Activated T-helper 2 cell treated with anti-CD3 and anti-CD28 coated beads, Interferon-gamma antibody, Interleukin-2, Interleukin-4, amounts not matched to agents 10 μg/mL and 5 μg/mL and 100 μg/mL, durations not matched to agents 14 hours and 24 hours and 36 hours (primary cell): ENCODE measurements at places on chromosomes 4 and X.

- DNase-seq: no peak
Observed at GRCh38 chrX:151030845-151031244, 47.7 kb downstream of the HMGB3 start.

DNA sequence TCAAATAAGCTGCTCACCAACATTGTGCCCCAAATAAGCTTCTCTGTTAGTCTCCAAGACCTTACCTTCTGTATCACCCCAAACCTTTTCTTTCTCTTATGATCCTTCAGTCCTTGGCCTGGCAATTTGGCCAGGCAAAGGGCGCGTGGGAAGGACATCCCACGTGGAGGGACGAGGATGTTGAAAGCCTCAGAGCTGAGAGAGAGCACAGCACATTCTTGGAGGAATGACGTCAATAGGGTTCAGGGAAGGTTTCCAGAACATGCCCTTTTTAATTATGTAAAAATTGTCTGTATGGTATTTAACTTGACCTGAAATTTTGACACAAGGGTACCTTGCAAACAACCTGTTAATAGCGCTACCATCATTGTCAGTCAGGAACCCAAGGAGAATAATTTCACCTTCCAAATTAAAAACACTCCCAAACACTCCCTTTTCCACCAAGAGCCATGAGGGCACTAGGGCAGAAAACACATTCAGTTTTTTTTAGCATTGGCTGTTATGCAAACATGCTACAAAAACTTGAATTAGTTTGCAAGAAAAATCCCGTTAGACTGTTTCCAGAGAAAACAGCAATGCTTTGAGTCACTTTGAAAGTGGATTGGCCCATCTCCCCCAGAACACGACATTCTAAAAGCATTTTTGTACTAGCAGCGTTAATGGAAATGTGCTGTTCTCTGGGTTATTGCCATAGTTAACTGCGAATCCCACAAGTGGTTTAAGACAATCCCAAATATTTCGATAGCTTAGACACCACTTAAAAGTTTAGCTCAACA is 183.2 kb upstream of the PUDP start:
- no peak for DNase-seq

DNA sequence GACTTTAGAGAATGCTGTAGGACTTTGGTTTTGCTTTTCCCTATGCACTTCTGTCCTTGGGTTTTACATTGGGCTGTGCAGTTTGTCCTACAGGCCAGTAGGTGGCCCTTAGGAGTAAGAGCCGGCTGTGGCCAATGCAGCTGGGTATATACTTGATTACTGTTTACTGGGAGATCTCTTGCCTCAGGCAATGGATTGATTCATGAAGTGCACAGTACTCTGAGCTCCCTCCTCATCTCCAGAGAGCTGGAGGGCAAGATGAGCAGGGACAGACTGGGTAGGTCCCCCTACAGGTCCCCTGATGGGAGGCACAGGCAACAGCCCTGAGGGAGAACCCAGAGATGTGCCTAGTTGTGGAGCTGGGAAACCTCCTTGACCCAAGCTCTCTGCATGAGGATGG is 103.8 kb upstream of the QRFPR start:
- DNase-seq: no peak

DNA sequence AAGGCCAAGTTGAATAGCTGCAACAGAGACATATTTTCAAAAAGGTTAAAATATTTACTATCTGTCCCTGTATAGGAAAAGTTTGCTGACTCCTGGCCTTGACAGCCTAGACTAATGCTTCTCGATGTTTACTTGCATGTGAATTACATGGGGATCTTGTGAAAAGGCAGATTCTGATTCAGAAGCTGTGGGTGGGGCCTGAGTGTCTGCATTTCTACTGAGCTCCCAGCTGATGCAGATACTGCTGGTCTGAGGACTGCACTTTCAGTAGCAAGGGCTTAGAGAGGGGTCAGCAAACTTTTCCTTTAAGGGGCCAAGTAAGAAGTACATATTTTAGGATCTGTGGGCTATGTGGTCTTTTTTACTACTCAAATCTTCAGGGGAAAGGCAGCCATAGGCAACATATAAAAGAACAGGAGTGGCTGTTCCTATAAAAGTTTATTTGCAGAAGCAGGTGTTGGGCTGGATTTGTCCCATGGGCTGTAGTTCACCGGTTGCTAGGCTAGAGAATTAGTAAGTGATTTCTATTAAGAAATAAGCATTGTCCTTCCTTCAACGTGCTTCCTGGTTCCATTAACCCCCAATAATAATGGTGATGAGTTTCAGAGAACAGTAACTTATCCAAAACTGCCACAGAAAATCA is 97.2 kb upstream of the PDE5A start:
- DNase-seq: no peak

DNA sequence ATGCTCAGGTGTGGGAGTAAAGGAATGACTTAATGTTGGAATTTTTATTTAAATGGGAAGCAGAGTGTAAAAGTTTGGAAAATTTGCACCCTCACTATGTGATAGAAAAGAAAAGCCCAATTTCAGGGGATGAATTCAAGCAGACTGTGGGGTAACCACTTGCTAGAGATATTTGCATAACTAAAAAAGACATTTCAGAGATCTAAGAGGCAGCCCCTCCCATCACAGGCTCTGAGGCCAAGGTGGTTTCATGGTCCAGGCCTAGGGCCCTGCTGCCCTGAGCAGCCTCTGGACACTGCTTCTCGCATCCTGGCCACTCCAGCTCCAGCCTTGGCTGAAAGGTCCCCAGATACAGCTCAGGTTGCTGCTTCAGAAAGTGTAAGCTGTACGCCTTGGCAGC is 5.9 kb upstream of the XPNPEP2 start:
- DNase-seq: no peak

GRCh38 chr4:124686279-124686678 is 26.3 kb downstream of the ANKRD50 start:
- DNase-seq: no peak

DNA sequence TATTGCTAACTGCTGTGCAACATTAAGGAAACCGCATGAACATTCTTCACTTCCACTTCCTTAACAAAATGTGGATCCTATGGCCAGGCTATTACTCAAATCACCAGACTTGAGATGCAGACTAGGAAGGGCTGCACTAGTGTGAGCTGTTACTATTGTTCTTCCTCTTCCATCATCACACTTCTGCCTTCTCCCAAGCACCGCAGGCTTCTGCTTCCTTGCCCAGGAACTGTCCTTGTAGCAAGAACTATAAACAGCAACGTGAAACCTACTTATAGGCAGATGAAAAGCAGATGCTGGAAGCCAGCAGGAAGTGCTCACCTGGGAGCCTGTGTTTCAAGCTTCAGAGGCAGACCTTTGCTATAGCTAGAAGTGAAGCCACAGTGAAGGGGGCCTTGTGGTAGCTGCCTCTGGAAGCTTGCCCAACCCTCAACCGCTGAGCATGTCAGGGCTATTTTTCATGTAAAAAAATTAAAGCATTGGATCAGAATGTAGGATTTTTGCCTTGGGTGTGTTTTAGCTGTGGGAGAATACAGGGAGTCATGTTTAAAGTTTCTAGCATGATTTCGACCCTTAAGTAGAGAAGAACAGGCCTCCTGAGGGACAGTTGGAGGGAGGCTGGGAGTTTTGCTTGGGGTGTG is 43.9 kb downstream of the CLNK start:
- DNase-seq: no peak

DNA sequence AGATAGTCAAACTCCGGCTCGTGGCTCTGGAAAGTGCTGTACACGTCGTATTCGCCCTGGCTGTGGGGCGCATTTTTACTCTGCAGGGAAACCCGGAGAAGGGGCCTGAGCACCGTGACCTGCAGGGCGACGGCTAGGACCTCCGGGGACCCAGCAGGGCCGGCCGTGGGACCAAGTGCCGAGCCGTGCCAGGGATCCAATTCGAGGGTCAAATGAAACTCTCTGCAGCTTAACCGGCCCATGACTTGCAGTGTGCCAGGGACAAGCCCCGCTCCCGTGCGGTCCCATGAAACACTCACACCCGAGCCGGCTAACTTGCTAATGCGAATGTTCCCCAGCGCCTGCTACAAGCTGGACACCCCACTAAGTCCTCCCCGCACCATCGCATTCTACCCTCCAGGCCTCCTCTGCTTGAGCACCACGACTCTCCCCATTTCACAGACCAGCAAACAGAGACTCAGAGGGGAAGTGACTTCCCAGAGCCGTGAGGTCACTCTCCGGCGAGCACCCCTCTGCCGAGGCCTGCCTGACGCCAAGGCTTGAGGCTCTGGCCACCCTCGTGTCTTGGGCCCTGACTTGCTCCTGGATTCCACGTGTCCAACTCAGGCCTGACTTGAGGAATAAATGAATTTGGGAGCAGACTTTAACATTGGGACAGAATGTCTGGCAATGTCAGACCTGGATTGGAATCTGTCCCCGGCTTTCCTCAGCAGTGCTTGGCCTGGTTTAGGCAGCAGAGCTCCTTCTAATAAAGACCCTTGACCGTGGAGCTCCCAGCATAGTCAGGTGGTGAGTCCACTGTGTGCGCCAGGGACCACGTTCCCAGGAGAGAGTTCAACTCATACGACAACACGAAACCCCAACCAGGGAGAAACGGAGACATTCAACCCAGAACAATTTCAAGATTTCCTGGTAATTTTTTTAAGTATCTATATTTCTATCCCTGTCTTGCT is 93.6 kb downstream of the PPP2R2C start:
- DNase-seq: no peak

- no peak for DNase-seq
Observed at GRCh38 chr4:1402021-1402515, 4.2 kb downstream of the NKX1-1 start.

- DNase-seq: no peak
Observed at GRCh38 chrX:106976416-106976815, 23.6 kb downstream of the MORC4 start.

DNA sequence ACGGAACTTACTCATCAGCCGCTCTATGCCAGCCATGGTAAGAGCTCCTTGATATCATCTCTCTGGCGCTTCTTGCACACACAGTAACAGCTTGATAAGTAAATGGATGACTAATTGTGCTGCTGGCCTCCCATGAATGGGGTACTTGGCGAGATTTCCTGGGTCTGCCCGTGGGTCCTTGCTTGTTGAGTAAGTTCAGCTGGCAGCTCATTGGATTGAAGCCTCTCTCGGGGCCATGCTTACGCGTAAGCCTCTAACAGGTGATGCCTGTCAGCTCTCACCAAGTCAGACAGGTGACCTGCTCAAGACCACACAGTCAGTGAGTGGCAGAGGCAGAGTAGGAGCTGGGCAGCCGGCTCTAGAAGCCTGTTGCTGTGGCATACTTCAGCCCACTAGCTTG is 7.7 kb downstream of the NSG1 start:
- DNase-seq: no peak

GRCh38 chrX:114152130-114152529 is 431.8 kb upstream of the HTR2C start:
- DNase-seq: no peak

- no peak for DNase-seq
Observed at GRCh38 chr4:113575401-113575800, 186.1 kb downstream of the CAMK2D start.

DNA sequence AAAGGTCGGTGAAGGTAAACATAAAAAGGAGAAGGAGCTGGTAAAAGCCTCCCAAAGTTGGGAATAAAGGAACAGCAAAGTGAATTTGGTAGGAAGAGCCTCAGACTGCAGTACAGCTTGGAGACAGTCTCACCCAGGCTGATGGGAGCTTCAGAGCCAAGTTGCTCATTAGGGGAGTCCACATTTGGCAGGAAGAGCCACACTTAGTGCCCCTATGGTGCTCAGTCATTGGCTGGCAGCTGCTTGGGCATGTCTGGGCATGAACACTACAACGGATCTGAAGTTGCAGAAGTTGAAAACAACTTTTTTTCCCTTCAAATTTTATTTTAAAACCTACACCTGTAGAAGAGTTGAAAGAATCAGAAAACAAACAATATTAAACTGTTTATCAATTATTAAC is 2497.3 kb downstream of the ARAP2 start:
- DNase-seq: no peak

- no peak for DNase-seq
Observed at GRCh38 chr4:186858355-186858754, 134.7 kb upstream of the FAT1 start.

- no peak for DNase-seq
Observed at GRCh38 chr4:133149932-133150471, 908 bp downstream of the PCDH10 start.

GRCh38 chrX:39848243-39848642 is 249.5 kb downstream of the BCOR start:
- no peak for DNase-seq

DNA sequence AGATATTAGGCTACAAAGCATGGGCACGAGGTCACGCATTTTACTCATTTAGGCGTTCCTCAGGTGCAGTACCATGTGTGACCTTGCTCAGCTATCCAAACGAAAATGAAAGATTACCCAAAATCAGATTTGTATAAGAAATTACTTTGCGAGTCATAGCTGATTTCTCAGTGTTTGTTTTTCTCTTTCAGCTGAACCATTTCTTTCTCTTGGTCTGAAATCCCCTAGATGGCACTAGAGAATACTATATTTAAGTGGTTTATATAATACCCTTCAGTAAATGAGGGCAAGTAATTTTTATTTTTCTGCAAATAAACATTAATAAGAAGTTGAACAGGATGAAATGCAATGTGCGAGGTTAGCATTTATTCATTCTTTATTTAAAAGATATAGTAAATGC is 496.6 kb downstream of the STIM2 start:
- no peak for DNase-seq

DNA sequence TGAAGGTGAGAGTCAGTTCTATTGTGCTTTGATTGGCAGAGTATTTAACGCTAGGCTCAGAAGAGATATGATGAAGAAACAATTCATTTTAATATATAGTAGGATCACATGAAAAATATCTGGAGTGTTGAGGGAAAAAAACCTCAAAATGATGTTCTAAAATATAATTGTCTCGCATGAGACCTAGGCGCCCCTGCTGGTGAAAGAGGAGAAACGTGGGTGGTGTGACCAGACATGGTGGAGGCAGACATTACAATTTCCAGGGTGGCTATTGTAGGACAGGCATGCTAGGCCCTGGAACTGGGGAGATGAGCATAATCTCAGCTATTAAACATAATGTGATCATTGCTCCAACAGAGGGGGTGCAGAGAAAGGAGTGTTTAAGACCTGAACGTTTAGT is 210.0 kb downstream of the HS3ST1 start:
- no peak for DNase-seq

DNA sequence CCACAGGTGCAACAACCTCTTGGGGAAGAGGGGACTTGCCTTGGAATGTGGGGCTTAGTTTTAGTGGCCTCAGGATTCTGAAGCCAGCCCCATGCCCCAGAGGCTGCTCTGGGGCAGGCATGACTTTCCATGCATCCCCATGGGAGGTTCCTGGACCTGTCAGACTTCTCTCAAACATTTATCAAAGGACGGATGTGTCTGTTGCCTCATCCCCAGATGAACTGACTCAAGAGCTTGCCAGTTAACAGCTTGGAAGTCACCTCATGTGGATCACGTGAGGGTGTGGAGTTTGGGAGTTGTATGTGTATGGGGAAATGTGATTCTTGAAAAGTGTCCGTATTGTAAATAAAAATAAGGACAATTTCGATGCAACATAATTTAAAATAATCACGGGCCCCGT is 341.5 kb downstream of the ARHGAP10 start:
- no peak for DNase-seq

DNA sequence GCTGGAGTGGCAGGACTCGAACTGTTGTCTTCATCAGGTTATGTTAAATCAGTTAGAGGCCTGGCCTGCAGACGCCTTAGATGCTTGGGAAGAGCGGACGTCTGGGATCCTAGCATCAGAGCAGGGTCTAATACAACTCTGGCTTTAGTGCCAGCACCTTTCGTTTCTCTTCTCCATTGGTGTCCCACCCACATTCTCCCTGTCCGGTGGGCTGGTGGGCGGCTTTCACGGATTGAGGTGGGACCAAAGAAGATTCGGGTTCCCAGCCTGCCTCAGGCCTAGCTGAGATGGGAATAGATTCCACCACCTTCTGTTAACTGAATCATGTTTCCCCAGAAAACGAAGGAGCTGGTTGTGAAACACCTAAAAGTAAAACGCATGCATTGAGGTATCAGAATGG is 939 bp downstream of the PDK3 start:
- no peak for DNase-seq
